Fibroblast of mammary gland (primary cell): ENCODE measurements at places on chromosomes 4 and X.

DNA sequence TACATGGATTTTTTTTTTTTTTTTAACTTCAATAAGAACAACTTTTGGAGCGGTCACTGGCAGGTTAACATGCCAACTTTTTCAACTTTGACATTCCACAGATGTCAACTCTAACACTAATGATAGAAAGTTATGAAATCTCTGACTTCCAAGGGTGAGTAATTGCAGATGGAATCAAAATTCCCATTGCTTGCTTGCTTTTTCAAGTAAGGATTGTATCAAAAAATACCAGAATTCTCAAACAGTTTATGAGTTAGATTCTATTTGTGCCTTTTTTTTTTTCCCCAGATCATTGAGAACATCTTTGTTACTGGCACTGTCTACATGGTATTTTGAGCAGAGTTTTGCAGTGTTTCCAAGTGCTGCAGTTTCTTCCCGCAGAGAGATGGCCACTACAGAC lies 50.3 kb upstream of the OTUD4 start:
- peak; percentile 82 for DNase-seq

- DNase-seq = no peak
Measured at GRCh38 chr4:25343671-25344070, 31.1 kb downstream of the ZCCHC4 start.

GRCh38 chr4:20735931-20736330 lies 35.7 kb downstream of the PACRGL start:
- DNase-seq = no peak

DNA sequence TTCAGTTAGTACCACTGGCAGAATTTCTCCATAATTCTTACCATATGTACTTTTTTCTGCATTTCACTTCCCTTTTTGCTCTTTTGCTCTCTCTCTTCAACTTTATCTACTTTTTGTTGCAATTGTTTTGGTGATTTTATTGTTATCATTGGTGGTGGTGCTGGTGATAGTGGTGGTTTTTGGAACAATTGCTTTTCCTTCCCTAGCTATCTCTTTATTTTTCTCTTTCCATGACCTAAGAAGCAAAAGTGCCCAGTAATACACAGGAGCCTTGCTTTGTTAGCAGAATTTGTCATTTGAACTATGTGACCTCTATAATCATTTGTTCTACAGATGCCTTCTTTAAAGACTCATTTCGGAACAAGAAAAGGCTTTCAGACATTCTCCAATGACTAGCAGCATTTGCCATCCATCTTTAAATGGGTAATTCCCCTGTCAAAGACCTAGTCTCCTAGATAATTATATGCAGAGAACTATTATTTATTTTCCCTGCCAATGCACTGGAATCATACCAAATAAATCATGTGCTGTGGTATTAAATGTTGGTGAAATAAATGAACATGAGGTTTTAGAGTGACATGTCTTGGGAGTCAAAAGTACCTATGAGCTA lies 154.5 kb downstream of the GASK1B start:
- peak; percentile 44 for DNase-seq

DNA sequence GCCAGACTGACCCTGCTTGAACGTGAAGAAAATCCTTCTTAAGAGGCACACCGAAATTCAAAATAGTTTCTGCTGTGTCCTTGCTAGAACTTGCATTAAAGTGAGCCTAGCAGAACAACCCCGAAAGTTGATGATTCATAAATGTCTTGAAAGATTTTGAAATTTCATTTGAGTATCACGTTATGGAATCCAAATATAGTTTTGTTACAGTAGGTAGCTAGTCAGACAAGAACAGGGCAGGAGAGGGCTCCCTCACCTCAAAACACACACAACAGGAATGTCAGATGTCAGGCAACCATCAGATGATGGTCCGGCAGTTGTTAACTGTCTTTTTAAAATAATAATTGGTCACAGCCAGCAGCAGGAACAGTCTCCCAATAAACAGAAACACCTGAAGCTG lies 259.6 kb upstream of the GNPDA2 start:
- no peak for DNase-seq
